ENCODE measurements at places on chromosomes 7 and 10.

- DNase-seq = no peak
These were observed 154.7 kb downstream of the RNLS start for GRCh38 chr10:88428442-88428841.

DNA sequence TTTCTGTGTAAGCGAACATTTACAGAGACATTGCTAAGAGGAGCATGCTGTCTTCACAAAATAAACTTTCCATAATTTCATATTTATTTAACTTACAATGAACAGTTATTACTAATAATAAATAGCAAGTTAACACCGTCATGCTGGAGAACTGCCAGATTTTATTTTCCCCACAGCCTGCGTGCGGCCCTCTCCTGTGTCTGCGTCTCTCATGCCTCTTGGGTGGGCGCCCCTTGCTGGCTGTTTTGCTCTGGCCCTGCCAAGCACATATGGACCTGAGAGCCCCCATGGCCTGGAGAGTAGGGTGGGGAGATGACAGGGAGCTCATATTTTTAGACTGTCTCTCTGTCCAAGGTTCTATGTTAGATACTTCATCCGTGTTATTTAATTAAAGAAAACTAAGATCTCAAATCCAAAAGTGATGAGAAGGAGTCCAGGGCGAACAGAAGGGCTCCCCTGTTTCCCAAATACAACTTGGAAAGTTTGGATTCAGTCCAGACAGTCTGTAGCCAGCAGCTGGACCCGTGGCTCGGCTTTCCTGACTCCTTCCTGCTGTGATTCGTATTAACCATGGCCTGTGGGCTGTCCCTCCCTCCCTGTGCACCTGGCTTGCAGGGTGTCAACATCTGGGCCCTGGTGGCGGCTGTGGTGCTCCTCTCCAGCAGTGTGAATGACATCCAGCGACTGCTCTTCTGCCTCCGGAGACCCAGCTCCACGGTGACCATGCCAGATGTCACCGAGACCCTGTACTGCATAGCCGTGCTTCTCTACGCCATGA, 20.5 kb downstream of the FBH1 start:
- DNase-seq = no peak

GRCh38 chr10:21849607-21850006, 153.9 kb downstream of the DNAJC1 start:
- no peak for DNase-seq

GRCh38 chr7:81256991-81257390, 338.1 kb upstream of the SEMA3C start:
- no peak for DNase-seq

DNA sequence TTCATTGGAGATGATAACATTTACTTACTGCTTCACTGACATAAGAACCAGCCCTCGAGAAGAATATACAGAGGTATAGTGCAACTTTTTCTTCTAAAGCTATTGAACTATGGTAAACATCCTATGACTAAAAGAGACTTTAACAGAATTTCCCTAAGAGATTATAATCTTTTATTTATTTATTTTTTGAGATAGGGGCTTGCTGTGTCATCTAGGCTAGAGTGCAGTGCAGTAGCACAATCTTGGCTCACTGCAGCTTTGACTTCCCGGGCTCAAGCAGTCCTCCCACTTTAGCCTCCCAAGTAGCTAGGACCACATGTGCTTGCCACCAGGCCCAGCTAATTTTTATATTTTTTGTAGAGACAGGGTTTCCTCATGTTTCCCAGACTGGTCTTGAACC, 258.5 kb upstream of the FERD3L start:
- no peak for DNase-seq

- DNase-seq = no peak
These were observed 86.8 kb downstream of the NPTX2 start for GRCh38 chr7:98703916-98704315.

- DNase-seq = no peak
These were observed 97.4 kb downstream of the CTTNBP2 start for GRCh38 chr7:117775801-117776200.

GRCh38 chr10:1515780-1516491, 221.4 kb downstream of the ADARB2 start:
- no peak for DNase-seq

GRCh38 chr7:99997545-99998137, 17.8 kb upstream of the ZKSCAN1 start:
- DNase-seq = peak; percentile 45

DNA sequence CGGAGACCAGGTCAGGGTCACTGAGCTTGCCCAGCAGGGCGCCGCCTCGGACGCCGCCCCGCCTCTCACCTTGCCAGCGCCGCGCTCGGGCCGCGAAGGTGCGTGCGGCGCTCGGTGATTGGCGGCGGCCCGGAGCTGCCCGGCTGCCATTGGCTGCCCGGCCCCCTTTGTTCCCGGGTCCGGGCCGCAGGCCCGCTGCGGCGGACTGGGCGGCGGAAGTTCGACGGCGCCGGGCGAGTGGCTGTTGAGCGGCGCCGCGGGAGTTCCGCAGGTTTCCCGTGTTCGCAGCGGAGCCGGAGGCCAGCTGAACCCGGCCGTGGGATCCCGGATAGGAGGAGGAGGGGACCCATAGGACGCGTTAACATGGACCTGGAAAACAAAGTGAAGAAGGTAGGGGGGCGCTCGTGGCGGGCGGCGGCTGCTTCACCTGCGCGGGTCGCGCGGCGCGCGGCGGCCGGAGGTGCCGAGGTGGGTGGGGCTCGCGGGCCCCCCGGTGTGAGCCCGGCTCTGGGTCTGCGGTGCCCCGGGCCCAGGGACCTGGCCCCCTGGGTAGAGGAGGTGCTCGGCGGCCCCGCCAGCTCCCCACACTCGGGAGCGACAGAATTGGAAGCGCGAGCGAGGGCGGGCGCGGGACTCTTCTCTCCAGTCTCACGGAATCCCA, at the start of gene TES:
TSS of gene TES (plus strand) at position 195 of the 661 bp plus-strand sequence. CDS start at position 364, 169 bp downstream.
- no peak for DNase-seq

Data from stimulated activated CD8-positive, alpha-beta memory T cell treated with anti-CD3 and anti-CD28 coated beads, Interleukin-7, amount 100 ng/mL, for 1 hour (primary cell).